AG04450 (cell line): ENCODE measurements at places on chromosomes 2 and 18. TPM values are rescaled to one million over a fixed set of nuclear protein-coding genes. Genes with fewer than 3 reads are reported as not detected.

GRCh38 chr2:39874236-39874635 is 95.2 kb upstream of the THUMPD2 start:
- no peak for DNase-seq

DNA sequence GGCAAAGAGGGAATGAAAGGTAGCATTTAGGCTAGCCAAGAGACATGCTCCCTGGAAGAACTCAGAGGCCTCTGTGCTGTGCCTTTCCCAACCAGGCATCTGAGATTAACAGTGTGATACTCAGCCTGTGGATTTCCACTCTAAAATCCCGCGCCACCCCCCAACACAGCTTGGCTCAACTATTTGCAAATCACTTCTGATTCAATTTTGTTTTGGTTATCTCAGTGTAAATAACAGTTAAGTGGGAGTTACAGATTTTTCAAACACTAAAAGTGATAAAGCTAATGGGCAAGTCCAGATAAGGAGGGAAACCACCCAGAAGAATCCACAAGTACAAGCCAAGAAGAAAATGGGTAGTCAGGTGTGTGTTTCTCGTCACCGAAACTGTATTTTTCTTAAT is 1.4 kb upstream of the NRP2 start:
- DNase-seq: no peak

DNA sequence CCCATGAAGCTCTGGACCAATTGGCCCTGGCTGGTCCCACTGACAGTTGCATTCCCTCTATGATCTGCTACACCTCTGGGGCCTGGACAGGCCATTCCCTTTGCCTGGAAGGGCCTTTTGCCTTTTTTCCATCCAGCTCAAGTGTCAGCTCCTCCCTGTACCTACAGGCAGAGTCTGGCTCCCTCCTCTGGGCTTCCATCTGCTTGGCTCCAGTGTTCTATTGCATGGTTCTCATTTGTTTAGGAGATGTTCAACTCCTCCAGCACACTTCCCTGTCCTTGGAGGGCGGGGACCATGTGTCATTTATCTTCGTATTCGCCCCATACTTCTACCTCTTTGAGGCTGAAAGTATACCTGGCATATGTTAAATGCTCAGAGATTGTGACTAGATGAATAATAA is 61.1 kb downstream of the PRKCE start:
- no peak for DNase-seq

RAX gene
- polyA plus RNA-seq: not detected in 2 replicates

GRCh38 chr18:76657911-76658470 is 162.9 kb upstream of the ZNF516 start:
- DNase-seq: no peak

GRCh38 chr2:102296449-102296848 is 14.9 kb upstream of the IL1RL1 start:
- no peak for DNase-seq

DNA sequence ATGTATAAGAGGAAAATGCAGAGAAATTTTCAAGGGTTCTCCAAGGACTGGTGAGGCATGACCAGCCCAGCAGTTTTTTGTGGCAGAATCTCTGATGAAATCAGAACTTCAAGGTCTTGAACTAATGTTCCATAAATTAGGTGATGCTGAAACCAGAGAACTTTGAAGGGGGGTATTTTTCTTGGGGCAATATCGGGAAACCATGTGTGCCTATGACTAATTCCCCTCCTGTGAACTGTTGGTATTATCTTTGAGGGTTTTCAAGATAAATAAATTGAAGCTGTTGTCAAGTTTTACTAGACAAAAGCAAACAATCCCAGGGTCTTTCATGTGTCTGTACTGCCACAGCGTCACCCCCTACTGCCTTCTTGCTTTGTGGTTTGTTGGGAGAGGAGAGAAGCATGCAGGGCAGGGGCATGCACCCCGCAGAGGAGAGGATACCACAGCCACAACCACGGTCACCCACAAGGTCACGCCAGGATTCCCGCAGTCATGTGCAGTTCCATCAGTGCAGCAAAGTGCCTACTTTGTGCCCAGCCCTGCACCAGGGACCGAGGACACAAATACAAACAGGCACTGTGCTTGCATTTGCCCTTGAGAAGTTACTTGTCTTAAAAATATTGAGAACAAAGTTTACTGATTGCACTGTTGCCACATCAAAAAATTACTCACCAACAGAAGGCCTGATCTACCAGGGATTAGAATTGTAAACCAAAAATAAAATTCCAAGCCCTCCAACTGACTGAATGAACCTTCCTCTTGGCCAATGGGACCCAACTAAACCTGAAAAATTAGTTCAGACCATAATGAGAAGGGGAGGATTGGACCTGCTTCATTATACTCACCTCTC is 413.3 kb upstream of the TRIB2 start:
- no peak for DNase-seq

- no peak for DNase-seq
Observed at GRCh38 chr18:54480616-54481015, 110.4 kb upstream of the DYNAP start.

DNA sequence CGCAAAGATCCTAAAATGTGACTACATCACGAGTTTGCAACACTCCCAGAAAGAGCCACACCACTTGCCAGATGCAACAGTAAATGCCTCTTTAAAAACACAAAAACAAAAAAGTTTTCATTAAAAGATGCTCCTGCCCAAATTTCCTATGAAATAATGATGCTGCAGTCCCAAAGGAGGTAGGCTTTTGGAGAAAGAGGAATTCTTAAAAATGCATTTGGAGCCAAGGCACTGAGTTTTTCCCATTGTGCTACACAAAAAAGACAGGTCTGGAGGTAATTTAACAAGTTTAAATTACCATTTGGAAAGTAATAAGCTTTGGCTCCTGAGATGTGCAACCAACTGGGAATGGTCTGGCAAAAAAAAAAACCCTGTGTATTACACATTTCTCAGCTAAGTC is 145.0 kb downstream of the PID1 start:
- no peak for DNase-seq

DNA sequence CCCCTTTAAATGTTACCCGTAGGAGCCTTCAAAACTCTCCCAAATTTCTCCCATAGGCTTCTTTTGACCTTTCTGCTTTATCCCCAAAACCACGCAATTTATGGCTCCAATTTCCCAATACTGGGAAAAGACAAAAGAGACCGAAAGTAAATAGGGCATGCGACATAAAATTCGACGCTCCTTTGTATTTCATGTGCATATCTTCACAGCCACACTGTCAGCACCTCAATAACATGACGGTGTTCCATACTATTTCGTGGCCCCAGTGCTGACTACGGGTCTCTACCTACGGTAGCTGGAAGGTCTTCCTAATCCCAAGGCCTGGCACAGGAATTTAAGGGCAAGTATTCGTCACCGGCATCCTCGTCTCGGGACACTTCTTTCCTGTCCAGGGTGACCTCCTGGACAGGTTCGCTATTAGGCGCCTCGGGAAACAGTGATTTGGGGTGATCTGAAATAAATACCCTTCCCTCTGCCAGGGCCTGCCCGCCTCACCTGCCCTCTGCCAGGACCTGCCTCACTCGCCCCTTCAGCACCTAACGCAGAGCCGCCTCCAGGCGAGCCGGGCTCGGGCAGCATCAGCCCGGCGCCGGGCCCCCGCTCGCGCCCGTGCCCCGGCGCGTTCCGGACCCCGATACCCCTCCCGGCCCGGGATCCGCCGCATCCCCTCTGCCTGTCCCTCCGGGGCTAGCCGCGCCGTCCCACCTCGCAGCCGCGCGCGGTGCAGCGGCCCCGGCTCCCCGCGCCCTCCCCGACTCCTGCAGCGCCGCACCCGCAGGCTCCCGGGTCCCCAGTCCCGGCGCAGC is 680 bp downstream of the DTNB start:
- DNase-seq: no peak

USP14 gene
- polyA plus RNA-seq: 36.7 and 39.7 TPM in 2 replicates

IL1F10 gene
- polyA plus RNA-seq: not detected in 2 replicates

OTOS gene
- not detected in 2 replicates for polyA plus RNA-seq

GRCh38 chr2:142037066-142037465 is 93.8 kb downstream of the LRP1B start:
- DNase-seq: no peak

DNA sequence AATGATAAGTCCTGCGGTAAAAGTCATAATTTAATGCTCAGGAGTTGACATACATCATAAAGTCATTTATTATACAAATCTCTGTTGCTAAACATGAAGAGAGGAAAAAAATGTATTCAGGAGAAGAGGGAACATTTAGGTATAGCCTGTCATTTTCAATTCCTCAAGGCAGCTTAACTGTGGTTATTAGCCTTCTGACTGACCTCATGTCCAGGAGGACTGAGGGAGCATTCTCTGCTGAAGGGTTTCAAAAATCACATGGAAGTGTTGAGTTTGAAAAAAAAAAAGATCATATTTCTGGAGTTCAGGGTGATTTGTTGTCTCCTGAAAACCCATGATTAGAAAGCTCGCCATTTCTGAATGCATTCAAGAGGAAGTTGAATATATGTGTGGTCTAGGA is 1371.1 kb upstream of the LRRTM1 start:
- DNase-seq: no peak

DNA sequence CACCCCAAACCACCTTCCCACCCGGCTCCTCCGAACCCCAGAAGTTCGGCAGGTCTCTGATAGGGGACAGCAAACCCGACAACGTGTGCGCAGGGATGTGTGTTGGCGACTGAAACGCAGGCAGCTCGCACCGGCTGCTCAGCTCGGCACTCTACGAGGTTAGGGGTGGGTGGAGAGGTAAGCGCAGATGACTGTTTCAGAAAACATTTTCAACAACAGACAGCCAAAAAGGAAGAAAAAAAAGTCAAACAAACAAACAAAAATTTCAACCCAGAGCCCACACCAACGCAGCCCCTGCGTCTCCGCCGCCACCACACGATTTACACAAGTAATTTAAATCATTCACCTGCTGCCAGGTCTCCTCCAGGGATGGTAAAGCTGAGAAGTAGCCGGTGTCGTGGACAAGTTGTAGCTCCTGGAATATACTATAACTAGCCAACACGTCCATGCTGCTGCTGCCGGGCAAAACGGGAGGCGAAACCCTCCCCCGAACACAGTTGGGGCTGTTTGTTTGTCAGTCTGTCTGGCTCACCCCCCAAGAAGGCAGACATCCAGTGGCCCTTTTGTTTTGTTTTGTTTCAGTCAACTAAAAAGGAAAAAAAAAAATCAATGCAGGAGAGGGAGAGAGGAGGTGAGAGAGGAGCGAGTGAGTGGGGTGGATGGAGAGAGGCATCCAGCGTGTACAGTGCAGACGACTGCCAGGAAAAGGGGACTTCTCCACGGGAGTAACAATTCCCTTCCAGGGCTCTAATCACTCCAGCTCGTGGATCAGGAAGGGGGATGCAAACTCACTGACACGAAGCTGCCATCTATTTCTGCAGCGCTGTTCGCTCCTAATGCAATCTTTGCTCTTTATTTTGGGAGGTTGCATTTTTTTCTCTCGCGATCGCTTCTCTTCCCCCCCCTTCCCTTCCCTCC is at the start of gene KLF7:
Gene KLF7, minus strand, starts transcription at position 828 of the 918 bp plus-strand sequence. Its CDS starts 380 bp downstream, at position 448.
- no peak for DNase-seq

DNA sequence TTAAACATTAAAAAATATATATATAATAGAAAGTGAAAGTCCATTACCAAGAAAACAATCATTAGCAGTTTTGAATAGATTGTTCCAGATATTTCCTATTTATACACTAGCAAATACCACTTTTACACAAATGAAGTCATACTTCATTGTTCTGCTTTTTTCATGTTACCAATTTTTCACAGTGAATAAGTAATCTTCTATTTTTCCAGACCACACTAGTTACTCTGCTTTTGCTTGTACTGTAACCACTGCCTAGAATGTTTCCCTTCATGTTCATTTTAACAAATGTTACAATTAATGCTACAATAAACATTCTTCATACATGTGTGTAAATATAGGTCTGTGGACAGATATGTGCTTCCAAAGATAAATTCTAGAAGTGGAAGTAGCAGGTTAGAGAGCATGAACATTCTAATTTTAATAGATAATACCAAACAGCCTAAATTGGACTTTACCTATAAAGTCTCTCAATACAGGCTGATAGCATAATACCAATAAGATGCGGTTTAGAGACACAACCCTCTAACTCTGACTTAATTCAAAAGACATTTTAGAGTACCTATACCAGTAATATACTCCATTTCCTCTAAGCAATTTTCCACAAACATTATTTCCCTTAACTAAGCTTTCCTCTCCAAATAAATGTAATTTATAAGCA is 17.0 kb downstream of the ITSN2 start:
- DNase-seq: no peak

FZD7 gene
- polyA plus RNA-seq: 40.6 and 42.9 TPM in 2 replicates

DNA sequence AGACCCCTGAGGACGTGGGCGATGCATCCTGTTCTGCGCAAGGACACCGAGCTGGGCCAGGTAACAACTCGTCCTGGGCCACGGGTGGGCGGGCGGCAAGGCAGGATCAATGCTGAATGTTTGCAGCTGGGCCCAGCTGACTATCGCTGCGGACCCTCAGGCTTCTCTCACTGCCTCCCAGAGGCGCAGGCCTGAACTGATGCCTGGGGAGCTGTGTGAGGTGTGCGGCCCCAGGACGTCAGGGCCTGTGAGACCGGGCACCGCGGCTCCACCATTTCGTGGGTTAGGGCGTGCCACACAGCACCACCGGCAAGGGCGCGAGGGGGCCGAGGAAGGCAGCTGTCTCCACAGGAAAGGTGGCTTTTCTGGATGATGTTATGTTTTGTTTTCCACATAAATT is 307.4 kb downstream of the NDUFA10 start:
- no peak for DNase-seq

FBXO48 gene
- polyA plus RNA-seq: 0.66 and 0.89 TPM in 2 replicates

MALL gene
- 0.48 and 0.63 TPM in 2 replicates for polyA plus RNA-seq

DNA sequence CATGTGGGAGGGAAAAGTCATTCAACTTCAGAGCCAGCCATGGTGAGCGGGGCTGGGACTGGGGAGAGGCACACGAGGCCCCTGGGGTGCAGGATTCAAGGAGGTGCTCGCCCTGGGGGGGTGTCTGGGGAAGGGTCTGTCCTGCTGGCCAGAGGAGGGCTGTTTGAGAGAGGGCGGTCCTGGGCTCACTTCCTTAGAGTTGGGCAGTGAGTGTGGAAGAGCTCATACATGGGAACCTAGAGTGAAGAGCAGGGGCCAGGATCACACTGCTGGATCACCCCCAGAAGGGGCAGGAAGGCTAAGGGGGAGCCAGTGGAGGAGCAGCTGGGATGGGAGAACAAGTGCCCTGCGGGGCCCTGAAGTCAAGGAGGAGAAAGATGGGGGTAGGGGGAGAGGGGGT is 6.5 kb downstream of the SH3BP4 start:
- no peak for DNase-seq

- peak; percentile 38 for DNase-seq
Observed at GRCh38 chr2:138501425-138502254, at the start of gene SPOPL. Gene SPOPL, plus strand, starts transcription at chr2:138501770. Its CDS starts 48,447 bp downstream, at chr2:138550217.

- no peak for DNase-seq
Observed at GRCh38 chr2:139805441-139805840, 1025.3 kb upstream of the NXPH2 start.

DNA sequence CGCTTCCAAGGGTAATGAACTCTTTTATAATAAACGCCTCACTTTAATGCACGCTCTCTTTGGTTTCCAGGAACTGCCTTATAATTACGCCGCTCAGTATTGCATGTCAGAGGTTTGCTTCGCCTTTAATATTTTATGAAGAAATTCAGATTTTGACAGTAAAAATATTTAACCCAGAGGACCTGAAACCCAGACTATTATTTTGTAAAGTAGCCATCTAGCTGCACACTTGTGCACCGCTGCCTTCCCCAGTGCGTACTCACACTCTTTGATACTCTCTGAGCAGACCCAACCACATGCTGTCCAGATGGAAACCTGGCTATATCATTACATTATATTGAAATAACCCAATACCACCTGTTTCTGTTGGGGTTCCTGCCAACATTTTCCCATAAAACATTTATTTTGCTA is 270.1 kb downstream of the C1D start:
- no peak for DNase-seq

TRIM43B gene
- not detected in 2 replicates for polyA plus RNA-seq

RTP5 gene
- polyA plus RNA-seq: not detected in 2 replicates

- no peak for DNase-seq
Observed at GRCh38 chr2:8638327-8638726, 43.5 kb upstream of the ID2 start.

LRP1B gene
- polyA plus RNA-seq: 0.15 TPM in 2 replicates

GRCh38 chr2:215693193-215693998 is 257.5 kb upstream of the FN1 start:
- DNase-seq: no peak
